Fibroblast of skin of right biceps (primary cell): ENCODE measurements at places on chromosomes 7 and 10.

- peak; percentile 56 for DNase-seq
Observed at GRCh38 chr7:139825666-139826290, 3.3 kb upstream of the TBXAS1 start.

DNA sequence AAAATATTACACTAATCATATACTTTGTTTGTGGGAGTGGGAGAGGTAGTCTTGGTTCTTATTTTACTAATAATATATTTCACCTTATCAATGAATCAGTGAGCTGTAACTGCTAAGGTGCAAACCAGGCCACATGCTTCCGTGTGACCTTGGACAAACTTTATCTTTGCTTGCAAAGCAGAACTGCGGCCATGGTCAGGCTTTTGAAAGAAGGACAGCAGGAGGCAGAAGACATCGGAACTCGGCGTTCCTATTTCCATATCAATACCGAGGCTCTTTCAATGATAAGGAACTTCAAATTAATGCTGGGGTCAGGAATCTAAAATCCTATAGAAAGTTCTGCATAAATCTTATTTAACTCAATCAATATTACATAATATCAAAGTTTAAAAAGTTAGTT lies 491.9 kb upstream of the PFKP start:
- DNase-seq = no peak

- no peak for DNase-seq
Observed at GRCh38 chr7:103120362-103120761, 28.5 kb downstream of the NAPEPLD start.

DNA sequence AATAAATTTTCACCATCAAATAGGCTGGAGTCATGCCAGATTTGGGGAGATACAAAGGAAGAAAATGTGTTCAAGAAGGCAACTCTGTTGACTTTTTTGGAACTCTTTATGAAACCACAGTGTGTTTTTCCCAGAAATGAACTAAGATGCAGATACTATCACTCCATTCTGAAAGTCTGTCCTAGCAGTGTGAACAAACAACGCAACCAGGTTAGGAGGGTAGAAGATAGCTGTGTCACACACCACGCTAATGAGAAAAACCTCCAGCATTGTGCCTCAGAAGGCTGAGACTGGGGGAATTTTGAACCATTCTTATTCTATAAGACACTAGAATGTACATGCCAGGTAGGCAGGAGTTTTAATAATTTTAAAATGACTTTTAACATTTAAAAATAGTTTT lies 15.9 kb upstream of the ATP6V0A4 start:
- no peak for DNase-seq

DNA sequence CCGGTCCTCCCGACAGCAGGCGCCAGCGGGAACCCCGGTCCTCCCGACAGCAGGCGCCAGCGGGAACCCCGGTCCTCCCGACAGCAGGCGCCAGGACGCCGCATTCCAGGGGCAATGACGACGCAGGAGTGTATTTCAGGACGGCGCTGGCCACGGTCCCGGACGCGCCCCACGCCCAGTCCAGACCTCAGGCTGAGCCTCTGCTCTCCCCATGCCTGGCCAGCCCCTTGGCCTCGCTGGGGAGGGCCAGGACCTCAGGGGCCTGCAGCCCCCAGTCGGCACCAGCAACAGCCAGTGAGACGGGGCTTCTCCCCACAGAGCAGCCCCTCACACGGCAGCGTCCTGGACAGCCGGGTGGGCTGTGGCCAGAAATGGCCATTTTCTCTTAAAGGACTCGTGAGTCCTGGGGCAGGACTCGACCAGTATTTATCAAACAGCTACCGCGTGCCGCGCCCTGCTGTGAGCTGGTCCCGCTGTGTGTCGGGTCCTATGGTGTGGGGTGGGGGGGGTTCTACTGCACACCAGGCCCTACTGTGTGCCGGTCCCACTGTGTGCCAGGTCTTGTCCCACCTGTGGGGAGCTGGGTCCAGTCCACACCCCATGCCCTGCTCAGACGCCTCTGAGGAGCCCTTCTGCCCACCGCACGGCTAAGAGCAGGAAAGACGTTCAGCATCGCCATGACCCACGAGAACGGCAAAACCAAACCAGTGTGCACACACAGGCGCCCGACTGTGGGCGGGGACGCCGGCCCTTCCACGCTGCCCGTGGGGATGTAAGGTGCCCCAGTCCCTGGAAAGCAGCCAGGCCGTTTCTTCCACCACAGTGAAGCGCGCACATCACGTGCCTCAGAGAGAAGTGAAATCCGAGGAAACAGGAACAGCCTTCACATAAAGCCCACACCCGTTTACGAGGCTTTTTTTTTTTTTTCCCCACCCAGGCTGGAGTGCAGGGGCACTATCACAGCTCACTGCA lies 33.3 kb downstream of the GET4 start:
- DNase-seq = peak; percentile 53

GRCh38 chr7:78635026-78635793 lies 818.3 kb downstream of the MAGI2 start:
- peak; percentile 37 for DNase-seq

DNA sequence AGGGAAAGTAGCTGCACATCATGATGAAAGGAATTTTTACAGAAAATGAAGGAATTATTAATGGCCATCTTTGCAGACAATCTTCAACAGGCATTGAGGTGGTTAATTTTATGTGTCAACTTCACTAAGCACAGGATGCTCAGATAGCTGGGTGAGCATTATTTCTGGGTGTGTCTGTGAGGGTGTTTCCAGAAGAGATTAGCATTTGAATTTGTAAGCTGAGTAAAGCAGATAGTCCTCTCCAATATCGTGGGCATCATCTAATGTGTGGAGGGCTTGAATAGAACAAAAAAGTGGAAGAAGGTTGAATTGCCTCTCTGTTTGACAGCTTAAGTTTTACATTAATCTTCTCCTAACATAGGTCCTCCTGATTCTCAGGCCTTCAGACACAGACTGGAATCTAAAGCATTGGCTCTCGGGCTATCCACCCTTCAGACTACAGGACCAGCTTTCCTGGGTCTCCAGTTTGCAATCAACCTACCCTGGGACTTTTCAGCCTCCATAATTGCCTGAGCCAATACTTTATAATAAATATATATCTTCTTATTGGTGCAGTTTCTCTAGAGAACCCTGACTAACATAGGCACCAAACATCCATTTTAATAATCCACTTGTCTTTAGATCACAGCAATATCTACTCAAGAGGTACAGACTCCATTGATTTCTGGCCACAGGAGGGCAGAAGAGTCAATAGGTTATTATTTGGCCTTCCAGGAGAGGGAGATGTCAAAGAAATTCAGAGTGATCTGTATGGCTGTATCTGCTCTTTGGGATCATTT lies 10.5 kb upstream of the CRPPA start:
- DNase-seq = peak; percentile 24

DNA sequence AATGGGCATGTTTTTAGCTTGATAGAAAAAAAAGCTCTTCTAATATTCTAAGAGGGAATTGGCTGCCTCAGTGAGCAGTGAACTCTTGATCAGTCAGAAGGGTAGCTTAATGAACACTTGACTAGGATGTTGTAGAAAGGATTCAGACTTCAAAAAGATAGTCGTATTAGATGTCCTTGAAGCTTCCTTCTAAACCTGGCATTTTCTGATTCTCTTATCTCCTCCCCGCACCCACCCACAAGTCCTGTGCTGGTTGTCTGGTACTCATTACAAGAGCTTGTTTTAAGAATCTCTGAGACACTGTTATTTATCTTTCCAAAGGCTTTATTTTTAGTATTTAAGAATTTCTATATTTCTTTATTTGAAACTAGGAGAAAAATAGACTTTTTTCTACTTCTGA lies 7.4 kb upstream of the SMIM30 start:
- no peak for DNase-seq

- peak; percentile 45 for DNase-seq
Observed at GRCh38 chr7:79823246-79823951, 311.2 kb upstream of the GNAI1 start.

DNA sequence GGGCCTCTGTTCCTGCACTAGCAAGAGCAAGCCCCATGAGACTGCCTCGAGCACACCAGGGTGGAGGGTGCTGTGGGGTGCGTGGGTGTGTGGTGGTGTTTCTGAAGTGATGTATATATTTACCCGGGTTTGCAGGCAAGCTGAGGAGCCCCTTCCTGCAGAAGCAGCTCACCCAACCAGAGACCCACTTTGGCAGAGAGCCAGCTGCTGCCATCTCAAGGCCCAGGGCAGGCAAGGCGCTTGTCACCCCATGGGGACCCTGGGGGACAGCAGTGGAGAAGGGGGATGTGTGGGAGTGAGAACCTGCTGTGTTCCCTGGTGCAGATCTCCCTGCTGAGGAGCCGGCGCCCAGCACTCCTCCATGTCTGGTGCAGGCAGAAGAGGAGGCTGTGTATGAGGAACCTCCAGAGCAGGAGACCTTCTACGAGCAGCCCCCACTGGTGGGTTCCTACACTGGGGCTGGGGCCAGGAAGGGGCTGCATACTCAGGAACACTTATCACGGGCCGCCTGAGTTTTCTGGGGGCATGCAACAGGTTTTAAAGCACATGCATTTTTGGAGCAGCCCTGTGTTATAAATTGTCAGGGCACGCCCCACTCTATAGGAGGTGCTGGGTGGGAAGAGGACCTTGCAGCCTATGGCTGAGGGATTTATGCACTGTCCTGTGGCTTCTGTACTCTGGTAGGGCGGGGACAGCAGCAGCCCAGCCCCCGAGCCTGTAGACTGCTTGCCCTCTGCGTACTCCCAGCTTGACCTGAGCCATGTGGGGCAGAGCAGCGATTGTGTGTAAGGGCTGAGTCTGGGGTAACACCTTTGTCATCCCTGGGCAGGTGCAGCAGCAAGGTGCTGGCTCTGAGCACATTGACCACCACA lies 5.9 kb downstream of the PGAM2 start:
- DNase-seq = no peak

DNA sequence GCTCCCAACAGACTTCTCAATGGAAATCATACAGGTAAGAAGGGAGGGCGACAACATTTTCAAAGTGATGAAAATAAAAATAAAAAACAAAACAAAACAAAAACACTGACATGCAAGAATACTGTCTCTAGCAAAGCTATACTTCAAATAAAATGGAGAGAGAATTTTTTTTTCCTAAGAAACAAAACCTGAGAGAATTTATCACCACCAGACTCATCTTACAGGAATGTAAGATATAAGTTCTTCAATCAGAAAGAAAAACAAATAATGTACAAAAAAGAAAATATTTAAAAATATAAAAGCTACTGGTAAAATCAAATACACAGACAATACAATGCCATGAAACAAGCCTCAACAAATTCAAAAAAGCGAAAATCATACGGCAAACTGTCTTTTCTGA lies 113.2 kb downstream of the NRBF2 start:
- DNase-seq = no peak

- DNase-seq = no peak
Observed at GRCh38 chr7:44391746-44392617, 66.6 kb upstream of the CAMK2B start.

- no peak for DNase-seq
Observed at GRCh38 chr7:36625247-36625646, 99.0 kb downstream of the AOAH start.

GRCh38 chr7:2087744-2088143 lies 145.0 kb downstream of the MAD1L1 start:
- no peak for DNase-seq

GRCh38 chr10:23399701-23400144 lies 39.2 kb upstream of the OTUD1 start:
- DNase-seq = peak; percentile 83

DNA sequence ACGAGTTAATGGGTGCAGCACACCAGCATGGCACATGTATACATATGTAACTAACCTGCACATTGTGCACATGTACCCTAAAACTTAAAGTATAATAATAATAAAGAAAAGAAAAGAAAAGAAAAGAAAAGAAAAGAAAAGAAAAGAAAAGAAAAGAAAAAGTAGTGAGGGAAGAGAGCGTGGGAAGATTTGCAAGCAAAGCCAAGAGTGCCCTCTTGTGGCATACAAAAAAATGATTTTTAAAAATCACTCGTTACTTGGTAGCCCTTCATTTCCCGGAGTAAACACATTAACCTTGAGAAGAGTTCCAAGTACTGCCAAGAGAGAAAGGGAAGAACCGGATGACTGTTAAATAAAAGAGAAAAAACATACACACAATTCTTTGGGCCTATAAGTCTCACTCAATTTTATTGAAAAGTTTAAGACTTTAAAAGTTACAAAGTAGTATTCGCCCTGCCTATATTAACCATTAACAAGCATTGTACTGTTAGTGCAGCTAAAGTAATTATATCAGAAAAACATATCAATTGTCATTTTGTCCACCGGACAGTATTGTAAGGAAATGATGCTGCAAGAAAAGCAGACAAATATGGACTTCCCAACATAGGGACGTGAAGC lies 6.2 kb upstream of the CH25H start:
- DNase-seq = peak; percentile 48

DNA sequence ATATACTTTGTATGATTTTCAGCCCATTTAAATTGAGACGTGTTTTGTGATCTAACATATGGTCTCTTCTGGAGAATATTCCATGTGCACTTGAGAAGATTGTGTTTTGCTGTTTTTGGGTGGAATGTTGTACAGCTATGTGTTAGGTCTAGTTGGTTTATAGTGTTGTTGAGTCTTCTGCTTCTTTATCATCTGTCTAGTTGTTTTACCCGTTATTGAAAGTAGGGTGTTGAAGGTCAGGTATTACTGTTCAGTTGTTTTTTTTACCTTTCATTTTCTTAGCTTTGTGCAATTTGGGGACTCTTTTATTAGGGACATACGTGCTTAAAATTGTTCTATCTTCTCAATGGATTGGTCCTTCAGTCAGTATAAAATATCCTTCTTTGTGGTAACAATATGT lies 18.5 kb downstream of the SEPTIN7 start:
- no peak for DNase-seq

DNA sequence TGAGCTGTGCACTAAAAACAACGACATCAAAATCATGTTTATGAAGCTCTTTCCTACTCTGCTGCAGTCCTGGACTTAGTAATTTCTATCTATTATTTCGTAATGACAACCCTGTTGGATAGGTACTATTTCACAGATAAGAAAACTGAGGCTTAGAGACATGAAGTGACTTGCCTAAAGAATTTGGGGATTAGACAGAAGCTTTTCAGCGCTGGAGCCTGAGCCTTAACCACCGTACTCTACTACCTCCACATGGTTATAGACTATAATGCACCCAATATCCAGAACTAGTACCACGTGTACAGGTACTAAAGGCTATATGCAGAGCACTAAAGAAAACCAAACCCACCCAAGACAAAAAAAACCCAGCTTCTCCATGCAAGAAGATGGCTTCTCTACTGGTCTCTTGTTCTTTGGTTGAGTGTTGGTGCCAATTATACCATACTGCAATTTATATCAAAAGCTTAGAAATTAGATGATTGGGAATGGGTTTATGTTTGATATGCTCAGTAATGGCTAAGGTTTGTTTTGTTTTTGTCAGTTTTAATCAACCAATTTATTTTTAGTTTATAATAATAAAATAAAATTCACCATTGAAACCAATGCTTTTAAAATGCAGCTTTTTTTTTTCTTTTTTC lies 6.5 kb upstream of the SNX10 start:
- DNase-seq = no peak

- peak; percentile 23 for DNase-seq
Observed at GRCh38 chr10:31679936-31680335, 248.7 kb downstream of the ARHGAP12 start.

DNA sequence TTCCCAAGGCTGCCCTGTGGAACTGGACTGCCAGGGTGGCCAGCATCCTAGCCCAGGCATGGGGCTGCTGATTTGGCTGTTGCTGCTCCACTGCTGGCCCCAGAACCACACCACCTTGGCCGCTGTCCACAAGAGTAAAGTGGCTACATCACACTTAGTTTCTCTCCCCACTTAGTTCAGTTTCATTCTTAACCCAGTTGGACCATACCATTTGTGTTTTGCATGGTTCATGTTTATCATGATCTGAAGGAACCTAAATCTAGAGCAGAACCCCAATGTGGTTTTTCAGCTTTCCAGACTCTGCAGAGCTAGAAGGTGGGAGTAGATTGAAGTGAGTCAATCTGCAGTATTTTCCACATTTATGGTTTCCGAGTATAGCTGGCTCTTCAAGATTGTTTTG lies 32.8 kb downstream of the SDK1 start:
- no peak for DNase-seq

- no peak for DNase-seq
Observed at GRCh38 chr10:33012306-33012705, 54.3 kb upstream of the ITGB1 start.
